ENCODE measurements at places on chromosomes 11 and 22.

DNA sequence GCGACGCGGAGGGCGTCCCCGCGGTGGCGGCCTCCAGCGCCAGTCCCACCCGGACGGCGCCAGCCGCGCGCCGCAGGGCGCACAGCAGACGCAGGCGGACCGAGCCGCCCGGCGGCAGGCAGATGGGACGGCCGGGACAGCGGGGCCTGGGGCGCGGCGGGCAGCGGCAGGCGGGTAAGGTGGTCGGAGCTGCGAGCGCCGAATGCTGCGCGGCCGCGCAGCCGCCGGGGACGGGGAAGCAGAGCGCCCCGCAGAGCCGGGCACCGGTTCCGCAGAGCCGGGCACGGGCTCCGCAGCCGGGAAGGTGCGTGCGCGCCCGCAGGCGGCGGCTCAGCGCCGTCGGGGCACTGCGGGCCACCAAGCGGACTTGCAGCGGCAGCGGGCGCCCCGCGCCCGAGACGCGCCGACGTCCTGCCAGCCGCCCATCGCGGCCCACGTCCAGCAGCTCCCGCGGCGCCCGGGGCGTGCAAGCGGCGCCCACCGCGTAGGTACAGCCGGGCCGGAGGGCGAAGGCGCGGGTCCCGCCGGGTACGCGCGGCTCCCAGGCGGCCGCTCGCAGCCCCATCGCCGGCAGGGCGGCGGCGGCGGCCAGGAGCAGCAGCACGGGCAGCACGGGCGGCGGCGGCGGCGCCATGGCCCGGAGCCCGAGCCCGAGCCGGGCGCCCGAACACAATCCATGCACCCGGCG lies 739 bp downstream of the CELSR1 start:
- no peak for DNase-seq

DNA sequence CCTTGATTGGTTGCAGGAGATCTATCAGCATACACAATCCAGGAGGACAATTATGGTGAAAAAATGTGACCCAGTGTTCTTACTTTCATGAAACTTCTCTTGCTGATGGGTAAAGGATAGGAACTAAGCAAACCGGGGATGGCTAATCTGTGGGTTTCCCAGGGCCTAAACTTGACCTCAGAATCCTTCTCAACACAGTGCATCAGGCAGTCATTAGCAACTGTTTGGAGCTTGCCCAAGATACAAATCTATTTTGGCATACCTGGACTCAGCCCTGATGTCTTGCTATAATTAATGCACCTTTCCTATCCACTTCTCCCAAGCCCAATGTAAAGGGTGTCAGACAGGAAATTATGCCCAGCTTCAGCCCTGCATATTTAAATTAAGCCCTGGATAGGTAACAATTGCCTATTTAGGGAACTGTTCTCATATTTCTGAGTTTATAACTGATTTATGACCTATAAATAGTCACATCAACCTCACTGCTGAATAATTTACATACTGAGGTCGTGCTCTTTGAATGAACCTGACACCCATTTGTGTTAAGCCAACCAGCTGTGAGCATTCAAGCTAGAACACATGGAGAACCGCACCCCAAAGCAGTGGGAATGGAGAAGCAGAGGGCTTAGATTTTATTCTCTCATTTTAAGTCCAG lies 9.2 kb upstream of the PHF21A start:
- DNase-seq: no peak

- no peak for DNase-seq
Measured at GRCh38 chr11:30496935-30497334, 89.2 kb downstream of the MPPED2 start.

- no peak for DNase-seq
Measured at GRCh38 chr11:120642196-120642894, 130.8 kb downstream of the GRIK4 start.

- no peak for DNase-seq
Measured at GRCh38 chr11:2136209-2136951, 2.8 kb downstream of the IGF2 start.

- DNase-seq: no peak
Measured at GRCh38 chr11:44928144-44928543, 22.5 kb downstream of the TP53I11 start.

DNA sequence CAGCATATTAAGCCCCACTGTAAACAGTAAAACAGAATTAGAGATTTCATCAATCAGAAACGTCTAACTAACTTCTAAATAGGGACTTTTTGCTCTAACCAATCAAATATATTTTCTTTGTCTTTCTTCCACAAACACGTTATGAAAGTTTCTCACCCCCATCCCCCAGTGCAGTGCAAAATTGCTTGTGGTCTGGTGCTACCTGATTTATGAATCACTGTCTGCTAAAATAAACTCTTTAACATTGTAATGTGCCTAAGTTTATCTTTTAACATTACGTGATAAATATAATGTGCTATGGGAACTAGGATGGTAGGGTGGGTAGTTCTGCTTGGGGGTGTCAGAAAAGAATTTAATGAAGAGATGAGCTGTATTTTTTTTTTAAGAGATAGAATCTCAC lies 47.3 kb upstream of the SLC5A1 start:
- DNase-seq: no peak

DNA sequence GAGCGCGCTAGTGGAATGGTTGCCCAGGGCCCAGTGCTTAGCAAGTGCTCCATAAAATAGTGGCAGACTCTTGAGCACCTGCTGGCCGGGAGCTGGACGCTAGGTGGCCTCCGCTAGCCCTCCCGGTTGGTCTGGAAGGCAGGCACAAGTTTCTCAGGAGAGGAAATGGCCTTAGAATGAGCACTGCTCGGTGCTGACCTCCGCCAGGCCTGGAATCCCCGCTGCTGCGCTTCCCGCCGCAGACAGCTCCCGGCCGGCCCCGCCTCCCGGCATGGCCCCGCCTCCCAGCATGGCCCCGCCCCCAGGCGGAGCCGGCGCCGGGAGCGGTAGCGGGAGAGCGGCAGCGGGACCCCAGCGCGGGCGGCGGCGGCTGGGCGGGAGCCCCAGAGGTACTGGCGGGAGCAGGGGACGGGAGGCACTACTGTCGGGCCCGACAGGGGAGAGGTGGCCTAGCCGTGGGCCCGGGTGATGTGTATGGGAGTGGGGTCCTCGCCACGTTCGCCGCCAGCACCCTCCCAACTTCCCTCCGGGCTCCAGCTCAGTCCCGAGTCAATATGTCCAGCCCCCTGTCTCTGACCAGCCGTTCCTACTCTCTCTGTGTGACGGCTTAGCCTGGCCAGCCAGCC lies at the start of gene SIPA1:
TSS of gene SIPA1 (plus strand) at position 308 of the 626 bp plus-strand sequence. CDS start 2,821 bp downstream, outside the sequence.
- DNase-seq: peak; percentile 91

GRCh38 chr11:31237819-31238760 lies 131.4 kb downstream of the DCDC1 start:
- DNase-seq: peak; percentile 21

- DNase-seq: peak; percentile 32
Measured at GRCh38 chr11:27471589-27472397, 797 bp downstream of the LGR4 start.

DNA sequence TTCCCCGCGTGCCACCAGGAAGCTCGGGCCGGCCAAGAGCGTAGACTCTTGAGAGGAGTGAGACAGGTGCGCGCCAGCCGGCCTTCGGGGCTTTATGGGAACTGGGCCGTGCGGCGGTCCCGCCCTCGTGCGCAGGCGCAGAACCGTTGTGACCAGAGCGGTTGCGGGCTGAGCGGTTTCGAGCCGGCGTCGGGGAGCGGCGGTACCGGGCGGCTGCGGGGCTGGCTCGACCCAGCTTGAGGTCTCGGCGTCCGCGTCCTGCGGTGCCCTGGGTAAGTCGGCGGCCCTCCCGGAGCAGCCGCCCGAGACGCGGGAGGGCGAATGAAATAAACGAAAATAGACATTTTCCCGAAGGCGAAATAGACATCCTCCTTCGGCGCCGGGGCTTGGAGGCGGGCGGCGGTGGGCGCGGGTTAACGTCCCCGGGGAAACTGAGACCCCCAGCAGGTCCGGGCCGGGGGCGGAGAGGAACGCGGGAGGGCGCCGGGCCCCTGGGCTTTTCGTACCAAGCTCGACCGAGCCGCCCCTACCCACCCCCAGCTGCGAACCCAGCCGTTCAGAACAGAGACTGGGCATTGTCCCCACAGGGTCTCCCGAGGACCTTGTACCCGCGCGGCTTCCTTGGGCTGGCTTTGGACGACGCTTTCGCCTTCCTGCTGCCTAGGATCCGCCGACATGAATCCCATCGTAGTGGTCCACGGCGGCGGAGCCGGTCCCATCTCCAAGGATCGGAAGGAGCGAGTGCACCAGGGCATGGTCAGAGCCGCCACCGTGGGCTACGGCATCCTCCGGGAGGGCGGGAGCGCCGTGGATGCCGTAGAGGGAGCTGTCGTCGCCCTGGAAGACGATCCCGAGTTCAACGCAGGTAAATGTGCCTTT lies at the start of gene ASRGL1:
TSS of gene ASRGL1 (plus strand) at position 146 of the 879 bp plus-strand sequence. CDS start at position 676, 530 bp downstream.
- DNase-seq: peak; percentile 47

- DNase-seq: peak; percentile 39
Measured at GRCh38 chr22:40345815-40346184, 500 bp upstream of the ADSL start.

DNA sequence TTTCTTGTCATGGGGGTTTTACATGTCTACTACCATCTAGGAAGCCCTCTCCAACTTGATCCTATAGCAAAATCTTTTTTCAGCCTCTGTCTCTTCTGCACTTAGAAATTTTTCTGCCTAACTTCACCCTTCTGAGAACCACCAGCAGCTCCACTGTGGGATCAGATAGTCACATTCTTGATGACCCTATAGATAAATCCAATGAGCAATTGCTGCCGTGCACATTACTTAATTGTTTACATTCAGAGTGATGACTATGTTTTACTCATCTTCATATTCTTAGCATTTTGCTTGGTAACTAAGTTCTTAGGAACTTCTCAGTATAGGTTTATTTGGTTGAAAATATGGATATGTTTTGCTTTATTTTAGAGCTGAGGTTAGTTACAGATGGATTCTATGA lies 12.4 kb upstream of the ETS1 start:
- DNase-seq: no peak

GRCh38 chr22:41538583-41538982 lies 5.7 kb downstream of the POLR3H start:
- DNase-seq: no peak

DNA sequence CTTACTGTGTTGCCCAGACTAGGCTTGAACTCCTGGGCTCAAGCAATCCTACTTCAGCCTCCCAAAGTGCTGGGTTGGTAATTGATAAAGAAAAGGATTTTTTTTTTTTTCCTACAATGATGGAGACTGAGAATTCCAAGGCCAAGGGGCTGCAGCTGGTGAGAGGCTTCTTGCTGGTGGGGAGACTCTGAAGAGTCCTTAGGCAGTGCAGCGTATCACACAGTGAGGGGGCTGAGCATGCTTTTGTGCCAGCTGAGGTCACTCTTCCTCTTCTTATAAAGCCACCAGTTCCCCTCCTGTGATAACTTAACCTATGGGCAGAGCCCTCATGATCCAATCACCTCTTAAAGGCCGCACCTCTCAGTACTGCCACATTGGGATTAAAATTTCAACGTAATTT lies 28.2 kb upstream of the CCDC81 start:
- DNase-seq: no peak

DNA sequence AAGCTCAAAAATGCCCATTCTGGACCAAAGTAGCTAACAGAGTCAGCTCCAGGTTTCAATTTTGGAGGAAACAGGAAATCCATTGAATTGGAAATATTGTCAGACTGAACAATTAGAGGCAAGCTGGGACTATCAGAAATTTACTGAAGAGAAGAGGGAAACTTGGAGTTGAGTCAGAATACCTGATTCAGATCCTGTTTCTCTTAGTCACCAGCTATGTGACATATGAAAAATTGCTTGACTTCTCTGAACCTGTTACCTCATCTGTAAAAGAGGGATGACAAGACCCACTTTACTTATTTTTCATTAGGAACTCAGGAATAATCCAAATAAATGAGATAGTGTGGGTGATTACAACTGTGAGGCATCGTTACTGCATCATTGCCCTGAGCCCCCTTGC lies 148.9 kb upstream of the CADM1 start:
- DNase-seq: no peak

DNA sequence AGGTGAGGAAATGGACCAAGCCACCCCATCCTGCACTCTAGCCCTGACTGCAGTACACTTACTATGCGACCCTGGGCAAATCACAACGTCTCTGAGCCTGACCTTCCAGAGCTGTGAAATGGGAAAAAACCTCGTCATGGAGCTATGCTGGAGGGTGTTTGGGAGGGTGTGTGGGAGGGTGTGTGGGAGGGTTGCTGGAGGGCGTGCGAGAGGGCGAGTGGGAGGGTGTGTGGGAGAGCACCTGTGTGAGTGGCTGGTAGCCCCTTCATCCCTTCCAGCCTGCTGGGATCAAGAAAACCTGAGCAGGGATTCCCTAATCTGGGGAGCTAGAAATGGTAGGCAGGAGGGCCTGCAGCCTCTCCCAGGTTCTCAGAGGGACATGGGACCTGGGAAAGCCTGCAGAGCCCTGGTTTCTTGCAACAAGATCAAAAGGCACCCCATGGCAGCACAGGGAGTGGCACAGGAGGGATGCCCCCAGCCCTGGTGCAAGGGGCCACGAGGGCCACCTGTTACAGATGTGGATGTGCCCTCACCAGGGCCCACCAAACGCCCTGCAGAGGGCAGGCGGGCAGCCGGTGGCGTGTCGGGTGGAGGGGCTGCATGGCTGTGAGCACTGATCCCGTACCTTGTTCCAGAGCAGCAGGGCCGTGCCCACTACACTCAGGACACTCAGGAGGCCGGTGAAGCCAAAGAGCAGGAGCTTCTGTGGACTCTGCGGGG lies 23.2 kb downstream of the NFAM1 start:
- no peak for DNase-seq

GRCh38 chr11:65781152-65781961 lies 581 bp upstream of the AP5B1 start:
- DNase-seq: no peak

DNA sequence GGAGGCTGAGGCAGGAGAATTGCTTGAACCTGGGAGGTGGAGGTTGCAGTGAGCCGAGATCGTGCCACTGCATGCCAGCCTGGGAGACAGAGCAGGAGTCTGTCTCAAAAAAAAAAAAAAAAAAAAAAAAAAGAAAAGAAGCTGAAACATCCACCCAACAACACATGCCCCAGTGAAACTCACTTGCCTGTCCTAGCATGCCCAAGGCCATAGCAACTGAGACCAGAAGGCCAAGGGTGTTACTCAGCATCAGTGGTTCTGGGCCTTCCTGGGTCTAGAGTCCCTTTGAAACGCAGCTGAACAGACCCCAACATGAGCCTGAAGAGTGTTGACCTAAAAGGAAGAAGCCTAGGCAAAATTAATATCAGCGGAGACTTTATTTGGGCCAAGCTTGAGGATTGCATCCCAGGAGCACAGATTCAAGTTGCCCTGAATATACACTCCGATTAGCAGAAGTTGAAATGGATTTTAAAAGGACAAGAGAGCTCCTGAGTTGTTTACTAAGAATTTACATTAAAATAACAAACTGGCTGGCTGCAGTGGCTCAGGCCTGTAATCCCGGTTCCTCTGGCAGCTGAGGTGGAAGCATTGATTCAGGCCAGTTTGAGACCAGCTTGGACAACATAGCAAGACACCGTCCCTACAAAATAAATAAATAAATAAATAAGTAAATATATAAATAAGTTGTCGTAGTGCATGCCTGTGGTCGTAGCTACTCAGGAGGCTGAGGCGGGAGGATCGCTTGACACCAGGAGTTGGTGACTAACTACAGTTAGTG lies 7.0 kb downstream of the PRDX5 start:
- no peak for DNase-seq

- no peak for DNase-seq
Measured at GRCh38 chr11:35414311-35414710, 5.0 kb downstream of the SLC1A2 start.

GRCh38 chr11:47917599-47918369 lies 62.6 kb upstream of the PTPRJ start:
- peak; percentile 90 for DNase-seq

GRCh38 chr11:42960521-42961088 lies 351.2 kb upstream of the API5 start:
- DNase-seq: no peak

- DNase-seq: peak; percentile 54
Measured at GRCh38 chr11:123143476-123143875, 51.6 kb downstream of the CLMP start.

- DNase-seq: no peak
Measured at GRCh38 chr22:49869845-49870712, 16.4 kb downstream of the ZBED4 start.
